ENCODE measurements at places on chromosomes 4 and X.

DNA sequence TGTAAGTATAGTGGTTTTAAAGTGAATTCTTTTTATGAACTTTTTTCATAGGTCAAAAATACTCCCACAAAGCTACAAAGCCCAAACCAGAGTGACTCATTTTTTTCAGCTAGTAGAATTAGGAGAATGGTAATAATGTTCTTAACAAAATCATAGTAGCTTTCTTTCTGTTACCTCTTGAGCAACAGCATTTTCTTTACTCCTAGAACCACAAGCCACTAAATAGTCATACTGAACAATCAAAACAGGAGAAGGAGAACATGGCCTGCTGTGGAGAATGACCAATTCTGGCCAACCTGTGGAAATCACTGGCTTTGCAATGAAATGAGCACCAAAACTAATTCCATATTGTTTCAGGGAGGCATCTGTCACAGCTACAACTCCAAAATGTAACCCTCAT lies 112.9 kb downstream of the AMMECR1 start:
- DNase-seq = no peak
- no peak overlapping the region for H3K27ac ChIP-seq
- H3K4me3 ChIP-seq = no peak overlapping the region
- H3K36me3 ChIP-seq = peaks cover 23% of the 10 kb centered on the region
- H3K27me3 ChIP-seq = no peaks in the 10 kb centered on the region
- peaks cover 11% of the 10 kb centered on the region for H3K4me1 ChIP-seq

- no peak overlapping the region for H3K4me3 ChIP-seq
- no peak overlapping the region for H3K27ac ChIP-seq
- no peaks in the 10 kb centered on the region for H3K36me3 ChIP-seq
- no peak for DNase-seq
Measured at GRCh38 chr4:113823291-113823659, 61.7 kb upstream of the CAMK2D start.

- no peak overlapping the region for H3K4me3 ChIP-seq
- peaks cover 1% of the 10 kb centered on the region for H3K4me1 ChIP-seq
- no peaks in the 10 kb centered on the region for H3K27me3 ChIP-seq
- DNase-seq = no peak
Measured at GRCh38 chr4:39763714-39764572, 66.0 kb downstream of the UBE2K start.

GRCh38 chr4:85102606-85103005 lies 136.1 kb upstream of the WDFY3 start:
- no peaks in the 10 kb centered on the region for H3K4me1 ChIP-seq
- H3K27me3 ChIP-seq = no peaks in the 10 kb centered on the region
- H3K36me3 ChIP-seq = no peaks in the 10 kb centered on the region
- no peak overlapping the region for H3K4me3 ChIP-seq
- DNase-seq = no peak
- no peak overlapping the region for H3K27ac ChIP-seq

DNA sequence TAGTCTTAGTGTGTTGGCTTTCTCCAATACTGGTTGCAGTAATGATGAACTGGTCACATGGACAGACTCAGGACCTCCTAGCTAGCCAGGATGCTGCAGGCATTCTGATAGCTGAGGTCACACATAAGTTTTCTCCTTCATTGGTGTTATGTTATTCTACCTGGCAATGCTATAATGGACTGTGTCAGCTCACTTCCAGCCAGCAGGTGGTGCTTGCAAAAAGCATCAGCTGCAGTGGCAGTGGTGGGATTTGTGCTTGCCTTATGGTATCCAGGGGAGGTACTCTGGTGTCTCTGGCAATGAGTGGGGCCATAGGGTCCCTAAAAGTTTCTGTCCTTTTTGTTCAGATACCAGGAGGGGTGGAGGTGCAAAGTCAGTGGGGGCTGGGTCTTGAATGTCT lies 33.6 kb downstream of the ZNF330 start:
- H3K27ac ChIP-seq = no peak overlapping the region
- H3K4me1 ChIP-seq = peaks cover 7% of the 10 kb centered on the region
- no peak overlapping the region for H3K4me3 ChIP-seq
- peaks cover 14% of the 10 kb centered on the region for H3K27me3 ChIP-seq
- H3K36me3 ChIP-seq = no peaks in the 10 kb centered on the region

DNA sequence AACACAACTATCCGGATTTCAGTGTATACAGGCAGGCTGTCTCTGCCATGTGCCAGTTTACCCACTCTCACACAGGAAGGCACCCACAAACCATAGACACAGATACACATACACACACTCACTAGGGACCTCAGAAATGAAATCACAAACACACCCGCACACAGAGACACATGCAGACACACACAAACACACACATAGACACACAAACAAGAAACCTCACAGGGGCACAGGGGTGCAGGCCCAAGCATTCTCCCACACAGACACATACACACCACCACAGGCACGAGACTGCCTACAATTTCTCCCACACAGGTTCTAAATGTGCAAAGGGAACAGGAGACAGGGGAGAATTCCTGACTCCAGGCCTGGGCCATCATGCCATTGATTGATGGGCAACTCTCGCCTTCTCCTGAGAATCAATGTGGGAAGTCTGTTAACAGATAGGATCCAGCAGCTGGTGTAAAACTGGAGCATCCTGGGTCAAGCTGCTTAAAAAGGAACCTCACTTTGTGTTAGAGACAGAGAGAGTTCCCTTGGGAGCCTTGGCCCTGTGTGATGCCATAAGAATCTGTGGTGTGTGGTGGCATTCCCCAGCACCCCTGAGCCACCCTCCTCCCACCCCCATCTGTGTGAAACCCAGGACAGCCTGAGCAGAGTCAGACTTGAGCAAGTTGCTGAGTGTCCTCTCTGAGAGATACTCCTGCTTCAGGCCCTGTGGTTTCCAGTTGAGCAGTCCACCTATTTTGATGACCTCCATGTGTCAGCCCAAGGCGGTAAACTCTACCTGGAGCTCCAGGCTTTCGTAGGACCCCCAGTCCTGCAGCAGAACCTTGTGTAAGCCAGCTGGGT lies 33.9 kb downstream of the NBDY start:
- H3K4me1 ChIP-seq = peaks cover 53% of the 10 kb centered on the region
- peak overlapping the region; percentile 79 for H3K4me3 ChIP-seq
- DNase-seq = no peak
- peak overlapping the region; percentile 94 for H3K27ac ChIP-seq

GRCh38 chrX:47573341-47574075 lies 8.7 kb upstream of the TIMP1 start:
- DNase-seq = no peak
- H3K4me3 ChIP-seq = no peak overlapping the region
- H3K27ac ChIP-seq = no peak overlapping the region

DNA sequence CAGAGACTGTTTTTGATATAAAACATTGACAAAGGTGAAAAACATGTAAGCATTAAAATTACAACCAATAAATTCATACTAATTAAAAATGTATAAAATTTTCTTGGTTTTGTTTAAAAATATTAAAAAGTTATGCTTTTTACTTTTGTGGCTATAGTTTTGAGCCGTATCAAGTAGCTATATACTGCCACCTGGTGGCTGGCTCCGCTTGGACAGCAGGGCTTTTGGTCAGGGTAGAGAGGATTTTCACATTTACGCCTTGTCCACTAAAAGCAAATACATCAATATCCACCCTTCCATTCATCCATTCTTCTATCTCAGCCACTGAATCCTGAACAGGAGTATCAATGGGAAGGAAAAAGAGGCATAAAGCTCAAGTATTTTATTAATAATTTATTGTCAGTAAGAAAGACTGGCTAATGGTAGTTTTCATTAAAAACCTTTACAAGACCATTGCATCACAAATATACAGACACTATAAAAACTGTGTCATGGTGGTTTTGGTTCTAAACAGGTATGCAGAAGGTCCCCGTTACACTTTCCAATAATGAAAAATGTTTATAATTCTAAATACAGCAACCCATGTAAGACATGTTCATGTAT lies 32.1 kb upstream of the MTNR1A start:
- DNase-seq = peak; percentile 56
- no peaks in the 10 kb centered on the region for H3K27me3 ChIP-seq
- H3K27ac ChIP-seq = no peak overlapping the region
- H3K4me1 ChIP-seq = no peaks in the 10 kb centered on the region
- H3K4me3 ChIP-seq = no peak overlapping the region

DNA sequence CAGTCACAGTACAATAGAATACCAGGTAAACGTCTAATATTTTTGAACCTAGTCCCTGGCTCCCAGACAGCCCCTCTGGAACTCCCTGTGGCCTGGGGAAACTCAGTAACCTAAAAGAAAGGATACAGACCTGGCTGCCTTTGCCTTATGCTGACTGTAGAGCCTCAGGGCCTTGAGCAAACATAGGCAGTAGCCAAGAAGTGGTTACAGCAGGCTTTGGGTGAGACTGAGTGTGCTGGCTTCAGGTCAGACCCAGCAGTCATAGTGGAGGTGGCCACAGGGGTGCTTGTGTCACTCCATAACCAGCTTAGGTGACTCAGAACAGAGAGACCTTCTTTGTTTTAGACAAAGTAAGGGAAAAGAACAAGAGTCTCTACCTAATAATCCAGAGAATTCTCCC lies 141.8 kb upstream of the PRDX4 start:
- H3K27ac ChIP-seq = no peak overlapping the region
- no peaks in the 10 kb centered on the region for H3K4me1 ChIP-seq
- H3K27me3 ChIP-seq = no peaks in the 10 kb centered on the region
- no peaks in the 10 kb centered on the region for H3K36me3 ChIP-seq

- no peak overlapping the region for H3K4me3 ChIP-seq
- H3K36me3 ChIP-seq = no peaks in the 10 kb centered on the region
- H3K4me1 ChIP-seq = no peaks in the 10 kb centered on the region
- no peak for DNase-seq
- H3K27ac ChIP-seq = no peak overlapping the region
- no peaks in the 10 kb centered on the region for H3K27me3 ChIP-seq
Measured at GRCh38 chr4:138439143-138439581, 197.0 kb upstream of the SLC7A11 start.

- H3K27me3 ChIP-seq = no peaks in the 10 kb centered on the region
- no peak overlapping the region for H3K27ac ChIP-seq
Measured at GRCh38 chr4:95394752-95395306, 153.9 kb downstream of the UNC5C start.

GRCh38 chrX:2828344-2828958 lies at the start of gene GYG2:
TSS of gene GYG2 (plus strand) at chrX:2828930. CDS start at chrX:2830189, 1,259 bp downstream.
- no peaks in the 10 kb centered on the region for H3K4me1 ChIP-seq
- no peaks in the 10 kb centered on the region for H3K36me3 ChIP-seq
- no peaks in the 10 kb centered on the region for H3K27me3 ChIP-seq
- no peak for DNase-seq
- no peak within 1 kb of the TSS for H3K27ac ChIP-seq

- no peak overlapping the region for H3K27ac ChIP-seq
- H3K4me1 ChIP-seq = no peaks in the 10 kb centered on the region
- no peak for DNase-seq
- H3K36me3 ChIP-seq = no peaks in the 10 kb centered on the region
Measured at GRCh38 chr4:85724791-85725563, 250.0 kb downstream of the ARHGAP24 start.
